Stimulated activated CD4-positive, alpha-beta T cell treated with anti-CD3 and anti-CD28 coated beads, Interleukin-1b, Interleukin-23, amount 100 ng/mL, for 24 hours (primary cell): ENCODE measurements at places on chromosomes 3 and 15.

DNA sequence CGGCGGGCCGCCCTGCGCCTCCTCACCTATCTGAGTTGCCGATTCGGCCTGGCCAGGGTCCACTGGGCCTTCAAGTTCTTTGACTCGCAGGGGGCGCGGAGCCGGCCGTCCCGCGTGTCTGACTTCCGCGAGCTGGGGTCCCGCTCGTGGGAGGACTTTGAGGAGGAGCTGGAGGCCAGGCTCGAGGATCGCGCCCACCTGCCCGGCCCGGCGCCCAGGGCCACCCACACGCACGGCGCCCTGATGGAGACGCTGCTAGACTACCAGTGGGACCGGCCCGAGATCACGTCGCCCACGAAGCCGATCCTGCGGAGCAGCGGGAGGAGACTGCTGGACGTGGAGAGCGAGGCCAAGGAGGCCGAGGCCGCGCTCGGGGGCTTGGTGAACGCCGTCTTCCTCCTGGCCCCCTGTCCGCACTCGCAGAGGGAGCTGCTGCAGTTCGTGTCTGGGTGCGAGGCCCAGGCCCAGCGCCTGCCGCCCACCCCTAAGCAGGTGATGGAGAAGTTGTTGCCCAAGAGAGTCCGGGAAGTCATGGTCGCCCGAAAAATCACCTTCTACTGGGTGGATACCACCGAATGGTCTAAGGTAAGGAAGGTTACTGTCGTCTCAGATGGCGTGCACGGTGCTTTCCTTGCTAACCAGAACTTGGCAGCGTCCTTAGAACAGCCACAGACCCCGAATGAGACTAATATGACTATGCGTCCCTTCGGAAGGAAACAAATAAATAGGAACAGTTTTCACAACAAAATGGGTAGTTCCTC is 567 bp downstream of the TICRR start:
- no peak for DNase-seq

GRCh38 chr3:133973249-133973980 is 56.3 kb downstream of the SLCO2A1 start:
- DNase-seq: no peak

DNA sequence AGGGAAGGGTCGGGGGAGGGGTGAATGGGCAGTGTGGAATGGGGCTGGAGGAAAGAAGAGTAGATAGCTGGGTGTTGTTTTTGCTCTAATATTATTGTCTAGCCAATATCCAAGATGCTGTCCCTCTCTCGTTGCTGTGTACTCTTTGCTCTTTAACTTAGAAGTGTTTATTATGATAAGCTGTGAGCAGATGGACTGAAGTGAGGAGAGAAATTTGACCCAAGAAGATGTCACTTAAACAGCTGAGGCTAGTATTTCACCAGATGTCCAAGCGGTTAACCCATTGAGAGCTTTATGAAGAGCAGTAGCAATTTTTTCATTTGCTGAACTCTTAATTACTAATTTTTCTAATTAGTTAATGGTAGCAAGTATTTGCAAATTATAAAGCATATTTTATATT is 212.2 kb upstream of the TP63 start:
- no peak for DNase-seq

DNA sequence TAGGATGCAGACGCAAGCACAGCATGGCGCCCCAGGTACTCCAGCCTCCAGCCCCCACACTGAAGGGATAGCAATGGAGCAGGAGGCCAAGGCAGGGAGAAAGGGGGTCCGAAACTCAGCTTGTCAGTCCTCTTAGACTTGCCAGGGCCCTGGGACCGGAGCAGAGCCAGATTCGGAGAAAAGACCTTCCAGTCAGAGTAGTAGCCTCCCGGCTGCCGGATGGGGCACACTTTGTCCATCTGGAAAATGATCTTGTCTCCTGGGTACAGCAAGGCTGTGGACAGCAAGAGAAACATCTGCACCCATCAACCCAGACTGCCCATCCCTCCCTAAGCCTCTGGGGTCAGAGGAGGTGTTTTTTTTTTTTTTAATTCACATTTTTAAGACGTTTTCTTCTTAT is 24.3 kb downstream of the EFCAB12 start:
- DNase-seq: no peak

DNA sequence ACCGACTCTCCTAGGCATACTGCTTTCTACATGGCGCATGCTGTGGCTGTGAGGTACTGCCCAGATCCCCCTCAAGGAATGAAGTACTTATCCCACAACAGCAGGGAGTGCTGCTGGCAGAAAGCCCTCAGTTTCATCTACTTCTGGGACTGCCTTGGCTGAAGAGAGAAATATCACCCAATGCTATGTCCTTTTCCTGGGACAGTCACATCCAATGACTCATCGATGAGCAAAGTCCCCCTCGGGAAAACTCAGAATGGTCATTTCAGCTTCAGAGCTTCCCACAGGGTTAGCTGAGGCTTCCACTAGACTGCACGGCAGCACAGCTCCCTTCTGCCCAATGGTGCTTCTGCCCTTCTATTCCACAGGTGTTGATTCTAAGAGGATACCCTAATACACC is 3.6 kb upstream of the NMD3 start:
- no peak for DNase-seq

GRCh38 chr3:9949115-9949514 is 3.1 kb downstream of the PRRT3 start:
- DNase-seq: no peak

GRCh38 chr3:145088917-145089316 is 1072.1 kb downstream of the PLOD2 start:
- no peak for DNase-seq

DNA sequence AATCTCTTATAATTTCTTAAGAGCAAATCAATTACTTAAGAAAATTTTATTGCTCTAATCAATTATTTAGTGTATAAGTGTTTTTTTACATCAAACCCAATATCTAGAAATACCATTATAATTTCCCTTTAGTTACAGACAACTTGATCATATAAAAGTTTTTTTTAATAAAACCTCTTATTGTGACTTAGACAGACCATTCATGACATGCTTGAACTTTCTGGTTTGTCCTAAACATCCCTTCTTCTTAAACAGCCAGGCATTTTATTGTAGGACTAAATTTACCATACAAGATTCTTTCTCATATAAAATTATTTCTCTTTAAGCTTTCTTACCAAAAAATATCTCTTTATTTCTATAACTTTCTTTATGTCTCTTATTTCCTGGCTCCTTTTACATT is 164.5 kb downstream of the SUCNR1 start:
- DNase-seq: no peak
